ENCODE measurements at places on chromosomes 4 and X. TPM values are rescaled to one million over a fixed set of nuclear protein-coding genes. Genes with fewer than 3 reads are reported as not detected.
A peak's percentile ranks its signal among the peaks of the same experiment; 100 is the strongest.

The LONRF3 gene
- total RNA-seq: not detected

The YTHDC1 gene
- 7.1 TPM for total RNA-seq

The LNX1 gene
- not detected for total RNA-seq

The FOXP3 gene
- not detected for total RNA-seq

The KIT gene
- not detected for total RNA-seq

The TEX13A gene
- not detected for total RNA-seq

The GPAT3 gene
- 7.8 TPM for total RNA-seq

The TMEM255A gene
- not detected for total RNA-seq

DNA sequence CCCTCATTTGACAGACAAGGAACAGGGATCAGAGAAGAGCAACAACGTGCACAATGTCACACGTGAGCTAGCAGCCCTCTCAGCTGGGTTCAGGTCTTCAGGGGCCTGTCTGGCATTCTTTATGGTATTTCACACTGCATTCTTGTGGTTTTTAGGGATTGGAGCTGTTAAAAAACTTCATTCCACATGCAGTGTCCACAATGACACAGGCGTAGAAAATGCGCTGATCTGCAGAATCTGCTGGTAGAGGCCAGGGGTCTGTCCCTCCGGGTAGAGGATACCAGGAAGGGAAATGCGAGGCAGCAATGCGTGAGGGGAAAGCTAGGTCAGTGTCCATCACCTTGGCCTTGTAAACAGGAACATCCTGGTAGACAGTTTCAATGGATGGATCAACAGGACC is 36.6 kb downstream of the MAP7D3 start:
- DNase-seq: no peak

DNA sequence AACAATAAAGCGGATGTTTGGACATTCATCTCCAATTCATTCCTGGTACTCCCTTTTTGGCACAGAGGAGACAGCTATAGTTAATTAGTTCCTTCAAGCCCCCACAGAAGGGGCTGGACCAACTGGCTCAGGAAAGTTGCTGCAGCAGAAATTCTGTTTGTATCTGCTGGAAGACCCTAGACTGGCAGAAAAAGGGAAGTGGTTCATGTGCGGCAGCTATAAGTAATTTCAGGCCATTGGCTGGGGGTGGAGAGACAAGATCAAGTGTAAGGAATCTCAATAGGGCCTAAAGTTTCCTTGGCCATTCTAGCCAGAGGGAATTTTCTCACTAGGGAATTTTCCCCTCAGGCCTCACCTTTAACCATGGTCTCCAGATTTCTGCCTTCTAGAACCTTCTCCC is 89.9 kb upstream of the DHX15 start:
- no peak for DNase-seq

DNA sequence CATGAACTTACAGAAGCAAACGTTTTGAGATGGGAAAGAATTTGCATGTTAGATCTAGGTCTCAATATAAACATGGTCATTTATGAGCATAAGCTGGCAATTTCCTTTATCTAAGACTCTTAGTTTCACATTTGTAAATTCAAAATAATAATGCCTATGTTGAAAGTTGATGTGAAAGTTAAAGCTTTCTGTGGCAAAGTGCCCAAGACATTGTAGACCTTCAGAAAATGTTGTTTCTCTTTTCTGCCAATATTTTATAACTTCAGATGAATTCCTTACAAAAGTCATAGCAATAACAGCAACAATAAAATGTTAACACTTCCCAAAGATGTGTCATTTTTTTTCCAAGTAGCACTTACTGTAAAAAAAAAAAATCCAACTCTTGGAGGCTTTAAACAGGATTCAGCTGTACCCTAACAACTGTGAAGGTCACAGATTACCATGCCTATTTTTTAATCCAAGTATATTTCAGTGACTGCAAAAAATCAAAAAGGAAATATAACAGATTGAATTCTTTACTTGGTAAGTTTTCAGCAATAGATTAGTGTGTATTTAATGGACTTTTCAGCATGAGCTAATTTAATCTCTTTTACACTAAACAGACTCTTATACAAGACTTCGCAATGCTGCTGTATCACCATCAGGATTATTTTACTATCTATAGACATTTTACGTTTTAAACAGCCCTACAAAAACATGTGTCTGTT is 206.5 kb upstream of the PDE5A start:
- DNase-seq: no peak

- DNase-seq: no peak
Observed at GRCh38 chr4:73853246-73853704, at the start of gene PF4V1. TSS of gene PF4V1 (plus strand) at chr4:73853296. CDS start at chr4:73853363, 67 bp downstream.

GRCh38 chr4:79381161-79381560 is 26.9 kb downstream of the GK2 start:
- DNase-seq: no peak

- DNase-seq: no peak
Observed at GRCh38 chr4:15717657-15718416, 15.0 kb downstream of the BST1 start.

GRCh38 chrX:120213438-120214265 is 37.0 kb upstream of the ZBTB33 start:
- DNase-seq: peak; percentile 67

DNA sequence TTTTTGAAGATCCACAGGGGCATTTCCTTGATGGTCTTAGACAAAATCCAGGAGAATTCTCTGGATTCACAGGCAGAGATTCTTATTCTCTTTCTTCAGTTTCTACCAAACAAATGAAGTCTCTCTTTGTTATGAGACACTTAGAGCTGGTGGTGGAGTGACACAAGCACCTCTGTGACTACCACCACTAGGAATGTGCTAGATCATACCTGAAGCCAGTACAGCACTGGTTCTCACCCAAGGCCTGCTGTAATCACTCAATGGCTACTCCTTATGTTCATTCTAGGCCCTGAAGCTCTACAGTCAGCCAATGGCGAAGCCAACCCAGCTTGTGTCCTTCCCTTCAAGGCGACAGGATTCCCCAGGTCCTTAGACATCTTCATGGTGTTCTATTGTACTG is 482.3 kb downstream of the TRAM1L1 start:
- no peak for DNase-seq

DNA sequence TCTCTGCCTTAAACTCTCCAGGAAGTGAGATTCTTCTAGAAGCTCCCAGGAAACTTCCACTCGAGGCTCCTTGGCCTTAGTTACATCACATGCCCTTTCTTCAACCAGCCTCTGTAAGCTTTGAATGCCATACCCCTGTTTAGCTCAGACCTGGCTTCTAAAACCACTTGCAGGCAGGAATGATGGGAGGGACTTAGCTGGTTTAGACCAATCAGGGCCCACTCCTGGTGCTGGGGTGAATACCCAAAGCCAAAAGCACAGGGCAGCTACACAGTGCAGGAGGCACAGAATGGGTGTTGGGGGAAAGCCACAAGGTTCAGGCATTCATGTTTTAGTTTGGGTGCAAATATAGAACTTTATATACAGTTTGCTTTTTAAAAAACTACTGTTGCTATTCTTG is 296.2 kb downstream of the FRMPD4 start:
- no peak for DNase-seq

DNA sequence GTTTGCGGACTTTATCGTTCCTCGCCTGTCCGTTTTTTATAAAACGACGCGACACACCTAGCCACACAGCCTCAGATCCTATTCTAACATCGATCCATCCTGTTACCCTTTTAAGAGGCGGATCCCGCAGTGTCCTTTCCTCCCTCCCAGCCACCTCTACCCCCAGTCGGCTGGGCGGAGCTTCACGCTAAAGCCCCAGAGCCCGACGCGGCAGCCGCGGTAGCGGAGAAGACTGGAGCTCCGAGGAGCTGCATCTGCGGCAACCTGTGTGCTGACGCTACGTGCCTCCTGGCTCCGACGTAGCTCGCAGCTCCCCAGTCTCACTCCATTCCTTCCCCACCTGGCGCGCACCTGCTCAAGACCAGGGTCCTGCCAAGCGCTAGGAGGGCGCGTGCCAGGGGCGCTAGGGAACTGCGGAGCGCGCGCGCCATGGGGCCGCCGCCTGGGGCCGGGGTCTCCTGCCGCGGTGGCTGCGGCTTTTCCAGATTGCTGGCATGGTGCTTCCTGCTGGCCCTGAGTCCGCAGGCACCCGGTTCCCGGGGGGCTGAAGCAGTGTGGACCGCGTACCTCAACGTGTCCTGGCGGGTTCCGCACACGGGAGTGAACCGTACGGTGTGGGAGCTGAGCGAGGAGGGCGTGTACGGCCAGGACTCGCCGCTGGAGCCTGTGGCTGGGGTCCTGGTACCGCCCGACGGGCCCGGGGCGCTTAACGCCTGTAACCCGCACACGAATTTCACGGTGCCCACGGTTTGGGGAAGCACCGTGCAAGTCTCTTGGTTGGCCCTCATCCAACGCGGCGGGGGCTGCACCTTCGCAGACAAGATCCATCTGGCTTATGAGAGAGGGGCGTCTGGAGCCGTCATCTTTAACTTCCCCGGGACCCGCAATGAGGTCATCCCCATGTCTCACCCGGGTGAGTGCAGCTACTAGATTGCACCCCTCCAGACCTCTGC is at the start of gene RNF128:
Gene RNF128 (plus strand): TSS at position 217 of the 953 bp plus-strand sequence. CDS start 213 bp downstream, at position 430.
- peak; percentile 37 for DNase-seq

- no peak for DNase-seq
Observed at GRCh38 chr4:28444886-28445496, 1584.3 kb downstream of the STIM2 start.

DNA sequence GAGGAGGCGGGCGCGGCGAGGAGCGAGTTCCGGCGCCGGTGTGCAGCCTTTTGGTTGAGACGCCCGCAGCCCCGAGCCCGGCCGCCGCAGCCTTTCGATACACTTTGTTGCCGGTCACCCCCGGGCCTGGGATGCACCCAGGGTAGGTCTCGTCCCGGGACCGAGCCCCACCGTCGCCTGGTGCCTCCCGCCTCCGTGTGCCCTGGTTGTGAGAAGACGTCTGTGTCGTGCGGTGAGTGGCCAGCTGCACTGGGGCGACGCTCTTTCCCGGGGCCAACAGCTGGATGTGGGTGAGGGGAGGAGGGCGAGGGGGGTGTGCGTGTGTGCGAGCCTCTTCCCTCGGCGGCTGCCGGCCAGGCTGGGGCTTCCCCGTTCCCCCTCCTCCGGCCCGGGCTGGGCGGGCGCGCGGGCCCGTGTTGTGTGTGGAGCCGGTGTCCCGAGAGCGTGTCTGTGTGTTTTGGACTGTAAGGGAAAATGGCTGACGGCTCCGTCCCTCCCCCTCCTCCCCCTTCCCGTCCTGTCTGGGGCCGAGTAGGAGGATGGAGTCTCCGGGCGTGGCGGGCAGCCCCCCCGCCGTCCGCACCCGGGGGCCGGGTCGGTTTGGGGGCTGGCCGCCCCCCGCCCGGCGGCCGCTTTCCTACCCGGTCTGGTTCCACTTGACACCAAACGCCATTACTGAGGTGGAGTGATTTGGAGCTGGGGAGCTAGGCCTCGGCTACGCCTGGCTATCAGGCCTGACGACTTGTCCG is 807 bp downstream of the USP9X start:
- DNase-seq: peak; percentile 41

GRCh38 chr4:73998040-73999011 is at the start of gene CXCL5:
TSS of gene CXCL5 (minus strand) at chr4:73998677. CDS start at chr4:73998581, 96 bp downstream.
- no peak for DNase-seq

DNA sequence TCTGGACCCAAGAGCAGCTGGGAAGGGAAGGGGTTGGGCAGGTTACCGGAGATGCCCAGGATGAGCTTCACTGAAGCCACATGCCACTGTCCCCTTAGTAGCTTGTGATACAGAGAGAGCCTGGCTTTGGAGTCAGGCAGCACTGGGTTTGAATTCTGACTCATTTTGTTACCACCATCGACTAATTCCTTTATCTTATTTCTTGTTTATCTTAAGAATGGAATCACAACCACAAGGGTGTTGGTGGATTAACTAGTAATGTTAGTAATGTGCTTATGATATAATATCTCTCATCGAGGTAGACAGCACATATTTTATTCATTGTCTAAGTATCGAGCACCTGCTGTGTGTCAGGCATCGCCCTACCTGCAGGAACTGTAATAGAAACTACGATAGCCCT is 17.7 kb upstream of the STX18 start:
- no peak for DNase-seq

DNA sequence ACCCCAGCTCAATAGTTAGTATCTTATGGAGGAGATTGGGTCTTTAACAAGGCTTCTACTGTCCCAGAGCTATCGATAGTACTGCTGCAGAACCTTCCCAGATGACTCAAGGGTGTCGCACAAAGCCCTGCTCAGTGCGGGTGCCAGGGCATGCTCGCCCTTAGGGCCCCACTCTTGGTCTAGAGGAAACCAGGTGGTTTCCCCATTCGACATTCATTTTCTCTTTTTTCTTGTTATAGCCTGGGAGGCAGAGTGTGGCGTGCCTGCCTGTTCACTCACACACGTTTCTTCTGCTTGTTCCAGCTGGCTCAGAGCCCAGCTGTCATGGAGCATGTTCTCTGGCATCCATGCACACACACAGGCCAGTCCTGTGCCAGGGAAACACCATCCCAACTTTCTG is 144.5 kb downstream of the SMIM20 start:
- peak; percentile 23 for DNase-seq
